ENCODE measurements at places on chromosomes 6 and 20.

- no peak for DNase-seq
Observed at GRCh38 chr6:26124781-26125685, 37.8 kb downstream of the HFE start.

- DNase-seq: peak; percentile 3
Observed at GRCh38 chr6:143099647-143100046, 39.0 kb downstream of the AIG1 start.

DNA sequence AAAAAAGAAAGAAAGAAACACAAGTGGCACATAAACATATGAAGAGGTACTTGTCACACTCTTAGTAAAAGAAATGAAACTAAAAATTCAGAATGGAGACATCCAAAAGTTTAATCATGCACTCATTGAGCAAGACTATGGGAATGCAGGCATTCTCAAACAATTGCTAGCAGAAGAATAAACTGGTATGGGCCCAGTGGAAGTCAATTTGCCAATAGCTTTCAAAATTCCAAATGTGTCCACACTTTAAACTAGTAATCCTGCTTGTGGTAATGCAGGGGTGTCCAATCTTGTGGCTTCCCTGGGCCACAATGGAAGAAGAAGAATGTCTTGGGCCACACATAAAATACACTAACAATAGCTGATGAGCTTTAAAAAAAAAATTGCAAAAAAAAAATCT, 97.4 kb downstream of the EPB41L2 start:
- no peak for DNase-seq

GRCh38 chr6:36850021-36850420, 10.8 kb upstream of the CPNE5 start:
- no peak for DNase-seq

Measured in DMS153 (cell line).